NCI-H2081 treated with DMSO at 0.1 percent for 48 hours (cell line): ENCODE measurements at places on chromosomes 5 and 9.

GRCh38 chr9:93588641-93589609 lies 12.5 kb downstream of the PHF2 start:
- no peak for DNase-seq

- no peak for DNase-seq
Observed at GRCh38 chr5:176719113-176719739, 71.9 kb downstream of the TSPAN17 start.

- DNase-seq = no peak
Observed at GRCh38 chr9:83596899-83597504, 25.9 kb upstream of the IDNK start.

- DNase-seq = no peak
Observed at GRCh38 chr9:91208837-91209236, 152.9 kb downstream of the AUH start.

DNA sequence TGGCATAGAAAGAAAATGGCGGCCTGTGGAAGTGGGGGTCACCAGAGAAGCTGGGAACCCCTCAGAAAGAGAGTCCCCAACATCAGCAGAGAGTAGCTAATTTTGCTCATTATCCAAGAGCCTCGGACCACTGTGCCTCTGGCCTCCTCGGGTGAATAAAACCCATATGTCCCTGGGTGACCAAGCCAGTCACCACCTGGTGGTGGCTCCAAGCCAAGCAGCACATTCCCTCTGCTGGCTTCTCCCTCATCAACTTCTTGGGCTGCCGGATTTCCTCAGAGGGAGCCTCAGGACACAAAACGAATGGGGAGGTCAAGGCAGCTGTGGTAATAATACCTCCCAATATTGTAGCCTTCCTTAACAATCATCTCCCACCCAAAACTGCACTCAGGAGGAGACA lies 242.5 kb downstream of the NFIB start:
- no peak for DNase-seq

GRCh38 chr5:145830594-145830993 lies 4.5 kb downstream of the PRELID2 start:
- DNase-seq = no peak

- DNase-seq = no peak
Observed at GRCh38 chr9:114906922-114907571, 23.3 kb downstream of the TNFSF8 start.

DNA sequence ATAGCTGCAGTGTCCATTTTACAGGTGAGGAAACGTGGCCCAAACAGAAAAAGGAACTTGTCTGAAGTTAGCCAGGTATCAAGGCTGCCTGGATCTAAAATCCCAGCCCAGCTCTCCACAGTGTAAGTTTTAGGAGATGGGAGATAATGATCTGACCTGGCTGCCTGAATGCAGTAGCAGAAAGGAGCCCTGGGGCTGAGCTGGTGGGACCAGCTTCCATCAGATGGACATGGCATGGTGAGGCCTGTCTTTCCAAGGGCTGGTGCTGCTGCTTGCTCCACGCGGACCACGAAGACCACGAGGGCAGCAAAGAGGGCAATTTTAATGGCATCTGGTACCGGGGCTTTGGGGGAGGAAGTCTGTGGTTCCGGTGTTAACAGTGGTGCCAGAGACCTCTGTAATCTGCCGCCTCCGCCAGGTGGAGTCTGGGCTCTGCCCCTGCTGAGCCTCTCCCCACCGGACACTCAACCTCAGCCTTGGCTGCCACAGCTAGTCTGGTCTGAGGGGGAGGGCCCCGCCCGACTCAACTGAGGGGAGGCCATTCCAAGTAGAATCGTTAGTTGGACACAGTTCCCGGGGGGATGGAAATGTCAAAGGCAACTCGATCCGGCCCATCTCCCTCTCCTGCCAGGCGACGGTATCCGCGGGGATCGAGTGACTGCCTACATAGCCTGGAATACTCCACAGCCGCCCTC lies 650 bp downstream of the MYORG start:
- DNase-seq = no peak

DNA sequence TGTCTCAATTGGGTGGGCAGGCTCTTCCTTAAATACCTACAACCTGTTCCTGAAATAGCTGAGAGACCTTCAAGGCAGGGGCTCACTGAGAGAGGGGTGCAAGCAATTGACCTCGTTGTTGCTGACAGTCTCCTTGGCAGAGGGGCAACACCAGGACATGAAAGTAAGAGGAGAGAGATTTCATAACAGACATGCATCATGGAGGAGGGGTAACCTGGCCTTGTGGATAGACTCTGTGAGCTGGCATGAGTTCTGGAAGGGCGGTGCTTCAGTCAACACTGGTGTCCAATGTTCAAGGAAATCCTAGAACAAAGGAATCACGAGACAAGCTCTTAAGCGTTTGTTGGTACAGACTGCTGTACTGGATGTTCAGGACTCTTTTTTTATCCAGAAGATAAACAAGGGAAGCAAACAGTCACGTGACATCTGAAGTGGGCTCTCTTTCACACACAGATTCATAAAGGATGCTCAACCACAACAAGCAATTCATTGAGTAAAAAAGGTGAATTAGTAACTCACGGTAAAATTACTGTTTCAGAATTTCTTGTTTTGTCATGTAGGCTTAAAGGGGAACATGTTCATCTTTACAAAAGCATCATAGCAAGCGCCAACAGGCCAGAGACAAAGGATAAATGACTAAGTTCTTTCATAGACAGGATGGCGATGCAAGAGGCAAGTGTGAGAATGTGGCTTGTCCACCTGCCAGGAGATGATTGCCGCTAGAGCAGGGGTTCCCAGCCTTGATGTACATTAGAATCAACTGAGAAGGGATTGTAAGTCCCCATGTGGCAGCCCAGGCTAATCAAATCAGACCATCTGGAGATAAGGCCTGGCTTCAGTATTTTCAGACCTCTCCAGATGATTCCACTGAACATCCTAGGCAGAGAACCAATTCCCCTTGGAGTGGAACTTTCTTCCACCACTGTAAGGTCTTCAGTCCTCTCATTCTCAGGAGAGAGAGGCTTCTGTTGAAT lies 20.7 kb downstream of the ANKRA2 start:
- DNase-seq = no peak

DNA sequence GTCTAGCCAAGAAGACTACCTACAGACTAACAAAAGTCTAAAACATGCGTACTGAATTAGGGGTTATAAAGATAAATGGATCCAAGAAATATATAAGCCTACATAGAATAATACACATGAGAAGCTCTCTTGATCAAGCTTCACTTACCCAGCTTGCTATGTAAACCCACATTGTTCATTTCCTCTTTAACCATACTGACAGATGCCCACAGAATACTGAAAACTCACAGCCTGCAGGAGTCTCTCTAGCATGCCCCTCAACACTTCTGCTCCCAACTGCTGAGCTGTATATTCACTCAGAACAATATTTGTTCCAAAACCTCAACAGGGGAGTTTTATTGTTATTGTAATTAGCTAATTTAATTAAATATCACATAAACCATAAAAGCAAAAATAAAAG lies 52.4 kb downstream of the RFX3 start:
- peak; percentile 42 for DNase-seq

DNA sequence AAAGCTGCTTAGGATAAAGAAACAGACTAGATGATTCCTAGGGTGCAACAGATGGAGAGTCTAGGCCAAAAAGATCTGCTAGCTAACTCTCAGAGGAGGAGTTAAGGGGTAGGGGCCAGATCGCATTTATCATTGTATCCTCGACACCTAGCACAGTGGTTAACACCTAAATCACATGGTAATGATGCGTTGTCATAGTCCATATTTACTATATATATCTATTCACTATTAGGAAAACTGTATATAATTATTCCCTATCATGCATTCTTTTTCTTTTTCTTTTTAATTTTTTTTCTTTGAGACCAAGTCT lies 92.8 kb upstream of the SLC44A1 start:
- no peak for DNase-seq

GRCh38 chr5:164475339-164475977 lies 970.0 kb downstream of the MAT2B start:
- no peak for DNase-seq

GRCh38 chr9:89742660-89743059 lies 137.8 kb downstream of the GADD45G start:
- no peak for DNase-seq

- peak; percentile 20 for DNase-seq
Observed at GRCh38 chr5:62138607-62139006, 167.4 kb upstream of the KIF2A start.

- no peak for DNase-seq
Observed at GRCh38 chr5:141681695-141682641, at the start of gene ARAP3. Gene ARAP3 (minus strand): TSS chr5:141682230. CDS start chr5:141680486, 1,744 bp downstream.

- DNase-seq = no peak
Observed at GRCh38 chr9:116860509-116861120, 173.5 kb downstream of the TRIM32 start.

DNA sequence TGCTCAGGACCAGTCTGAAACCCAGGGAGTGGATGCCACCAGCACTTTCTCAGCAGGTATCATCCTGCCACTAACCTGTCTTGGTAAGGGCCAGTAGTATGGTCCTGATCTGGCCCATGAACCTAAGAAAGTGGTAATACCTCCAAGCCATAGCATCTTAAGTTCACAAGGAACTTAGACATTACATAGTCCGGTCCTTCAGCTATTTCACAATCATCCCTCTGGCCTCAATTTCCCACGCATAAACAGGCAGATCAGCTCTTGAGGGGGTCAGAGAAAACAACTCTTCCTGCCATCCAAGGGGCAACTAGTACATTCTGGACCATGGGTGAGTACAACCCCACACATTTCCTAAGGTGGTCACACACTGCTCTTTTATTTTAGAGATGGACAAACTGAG lies 88.2 kb downstream of the PPIC start:
- no peak for DNase-seq

- DNase-seq = no peak
Observed at GRCh38 chr5:39783756-39784421, 359.1 kb upstream of the DAB2 start.

DNA sequence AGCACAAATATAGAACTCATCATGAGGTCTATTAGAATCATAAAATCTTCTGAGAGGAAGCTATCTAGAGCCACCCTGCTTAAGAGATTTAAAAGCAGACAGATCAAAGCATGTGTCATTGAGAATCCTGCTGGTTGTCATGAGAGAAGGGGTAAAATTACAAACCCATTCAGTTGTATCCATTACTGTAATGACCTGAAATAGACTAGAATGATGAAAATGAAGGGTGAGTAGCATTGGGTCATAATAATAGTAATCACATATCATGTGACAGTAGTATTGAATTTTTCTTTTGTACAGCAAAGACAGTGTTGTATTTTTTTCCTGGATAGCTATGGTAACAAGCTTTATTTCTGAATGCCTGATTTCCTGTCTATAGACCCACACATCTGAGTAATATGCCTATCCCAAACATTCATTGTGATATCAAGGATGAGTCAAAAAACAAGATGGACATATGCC lies 149.0 kb downstream of the PDE4D start:
- DNase-seq = peak; percentile 91

DNA sequence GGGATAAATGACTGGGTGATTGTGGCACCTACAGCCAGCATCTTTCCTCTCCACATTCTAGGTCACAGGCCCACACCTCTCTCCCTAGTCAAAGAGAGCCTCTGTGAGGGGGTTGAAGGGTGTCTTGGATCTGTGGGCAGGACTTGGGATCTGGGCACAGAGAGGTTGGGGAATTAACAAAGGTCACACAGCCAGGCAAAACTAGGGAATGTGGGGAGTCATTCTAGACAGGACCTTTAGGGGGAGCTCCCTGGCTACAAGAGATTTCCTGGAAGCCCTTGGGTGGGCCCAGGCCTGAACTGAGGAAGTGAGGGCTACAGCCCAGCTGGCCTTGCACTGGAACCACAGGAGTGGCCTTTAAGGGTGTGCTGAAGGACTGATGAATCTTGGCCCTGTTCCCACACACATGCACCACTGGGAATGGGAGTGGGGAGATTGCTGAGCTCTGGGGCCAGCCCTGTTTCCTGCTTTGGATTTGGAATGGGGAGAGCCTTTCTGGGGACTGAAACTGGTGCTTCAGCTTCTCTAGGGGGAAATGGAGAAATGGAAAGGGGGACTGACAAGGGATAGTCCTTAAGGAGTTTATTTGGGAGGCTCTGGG lies 12.4 kb upstream of the CXXC5 start:
- DNase-seq = no peak
